ENCODE measurements at places on chromosomes 11 and 22.
A peak's percentile ranks its signal among the peaks of the same experiment; 100 is the strongest.

- peak; percentile 60 for DNase-seq
Observed at GRCh38 chr22:42294034-42294985, 23.9 kb upstream of the TCF20 start.

GRCh38 chr11:106619320-106619990 lies 398.8 kb downstream of the GUCY1A2 start:
- DNase-seq, result no peak

GRCh38 chr11:16052750-16053149 lies 303.6 kb downstream of the SOX6 start:
- no peak for DNase-seq

- no peak for DNase-seq
Observed at GRCh38 chr11:70914496-70914895, 337.9 kb downstream of the SHANK2 start.

GRCh38 chr11:3879967-3880542 lies 24.6 kb downstream of the STIM1 start:
- no peak for DNase-seq

- no peak for DNase-seq
Observed at GRCh38 chr11:65214212-65214845, 32.6 kb downstream of the CAPN1 start.

- peak; percentile 90 for DNase-seq
Observed at GRCh38 chr22:40204321-40205116, 26.8 kb downstream of the TNRC6B start.

DNA sequence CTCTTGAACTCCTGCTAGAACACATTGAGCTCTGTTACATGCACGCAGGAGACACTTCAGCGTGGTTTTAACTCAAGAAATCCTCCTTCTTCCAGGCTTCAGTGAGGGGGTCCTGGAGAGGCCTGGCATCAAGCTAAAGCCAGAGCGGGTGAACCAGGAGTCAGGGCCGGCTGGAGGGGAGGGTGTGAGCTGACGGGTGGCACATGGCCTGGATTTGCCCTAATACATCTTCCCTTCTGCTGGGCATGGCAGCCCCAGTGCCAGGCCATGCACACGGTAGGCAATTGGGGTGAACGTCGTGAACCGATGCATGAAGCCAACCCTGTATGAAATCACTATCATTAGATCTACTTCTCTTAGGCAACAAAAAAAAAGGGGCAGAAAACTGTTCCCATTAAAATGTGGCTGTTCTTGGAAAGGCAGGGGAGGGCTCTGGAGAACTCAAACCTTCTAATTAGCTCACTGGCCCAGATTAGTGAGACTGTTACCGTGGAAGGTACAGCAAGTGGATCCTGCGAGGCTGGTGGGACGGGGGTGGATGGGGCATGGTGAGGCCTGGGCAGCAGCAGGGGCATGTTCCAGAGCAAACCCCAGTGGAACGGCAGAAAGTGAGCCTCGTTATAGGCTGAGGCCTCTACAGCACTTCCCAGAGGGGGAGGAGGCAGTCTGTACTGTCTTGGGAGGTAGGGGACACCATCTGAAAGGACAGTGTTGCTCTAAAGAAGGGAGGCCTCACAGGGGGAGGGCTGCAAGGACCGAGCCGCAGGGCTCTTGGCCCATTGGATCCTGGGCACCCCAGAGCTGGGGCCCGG lies 10.6 kb downstream of the IFT27 start:
- no peak for DNase-seq

GRCh38 chr22:32700191-32700882 lies 101.2 kb upstream of the TIMP3 start:
- DNase-seq, result peak; percentile 64

DNA sequence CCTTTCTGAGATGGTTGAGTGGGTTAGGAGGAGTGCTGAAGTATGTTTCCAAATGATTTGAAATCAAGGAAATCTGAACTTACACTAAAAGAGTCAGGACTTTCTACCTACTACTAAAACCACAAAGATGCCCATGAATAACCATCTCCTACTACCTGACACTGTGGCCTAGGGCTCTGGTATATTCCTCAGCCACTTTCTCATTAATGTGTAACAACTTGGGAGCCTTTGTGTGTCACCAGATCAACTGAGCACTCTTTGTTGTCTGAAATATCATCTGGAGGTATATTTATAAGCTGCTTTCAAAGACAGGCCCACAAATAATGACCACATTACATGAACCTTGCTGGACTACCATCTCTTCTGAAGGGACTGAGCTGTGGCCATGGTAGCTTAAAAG lies 43.9 kb downstream of the RELT start:
- no peak for DNase-seq

- DNase-seq, result peak; percentile 7
Observed at GRCh38 chr11:22730319-22730718, 63.9 kb downstream of the GAS2 start.

DNA sequence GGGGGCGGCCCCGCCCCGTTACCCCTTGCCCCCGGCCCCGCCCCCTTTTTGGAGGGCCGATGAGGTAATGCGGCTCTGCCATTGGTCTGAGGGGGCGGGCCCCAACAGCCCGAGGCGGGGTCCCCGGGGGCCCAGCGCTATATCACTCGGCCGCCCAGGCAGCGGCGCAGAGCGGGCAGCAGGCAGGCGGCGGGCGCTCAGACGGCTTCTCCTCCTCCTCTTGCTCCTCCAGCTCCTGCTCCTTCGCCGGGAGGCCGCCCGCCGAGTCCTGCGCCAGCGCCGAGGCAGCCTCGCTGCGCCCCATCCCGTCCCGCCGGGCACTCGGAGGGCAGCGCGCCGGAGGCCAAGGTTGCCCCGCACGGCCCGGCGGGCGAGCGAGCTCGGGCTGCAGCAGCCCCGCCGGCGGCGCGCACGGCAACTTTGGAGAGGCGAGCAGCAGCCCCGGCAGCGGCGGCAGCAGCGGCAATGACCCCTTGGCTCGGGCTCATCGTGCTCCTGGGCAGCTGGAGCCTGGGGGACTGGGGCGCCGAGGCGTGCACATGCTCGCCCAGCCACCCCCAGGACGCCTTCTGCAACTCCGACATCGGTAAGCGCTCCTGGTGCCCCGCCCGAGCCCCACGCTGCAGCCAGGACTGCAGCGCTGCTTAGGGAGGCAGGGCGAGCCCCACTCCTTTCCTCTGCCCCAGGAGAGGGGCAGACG lies at the start of gene TIMP3:
TIMP3 (plus strand) TSS at position 169 of the 700 bp plus-strand sequence; CDS start at position 466, 297 bp downstream.
- DNase-seq, result peak; percentile 93

- peak; percentile 55 for DNase-seq
Observed at GRCh38 chr11:122900587-122901202, 18.1 kb downstream of the JHY start.

DNA sequence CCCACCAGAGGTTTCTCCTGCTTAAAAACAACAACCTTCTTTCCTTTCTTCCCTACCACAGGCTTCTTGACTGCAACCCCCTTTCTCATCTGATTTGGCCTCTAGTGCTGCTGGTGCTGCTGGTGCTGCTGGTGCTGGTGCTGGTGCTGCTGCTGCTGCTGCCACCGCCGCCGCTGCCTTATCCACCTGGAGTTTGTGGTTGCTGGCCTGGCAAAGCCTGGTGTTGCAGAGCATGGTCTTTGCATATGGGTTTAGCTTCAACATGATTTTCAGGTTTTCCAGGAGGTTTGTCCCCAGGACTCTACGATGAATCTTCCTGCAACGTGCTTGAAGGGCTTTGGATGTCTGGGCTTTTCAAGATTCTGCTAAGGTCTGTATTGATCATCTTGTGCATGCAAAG lies 49.7 kb downstream of the MRTFA start:
- DNase-seq, result no peak

GRCh38 chr11:112593440-112593839 lies 332.8 kb upstream of the PLET1 start:
- no peak for DNase-seq

DNA sequence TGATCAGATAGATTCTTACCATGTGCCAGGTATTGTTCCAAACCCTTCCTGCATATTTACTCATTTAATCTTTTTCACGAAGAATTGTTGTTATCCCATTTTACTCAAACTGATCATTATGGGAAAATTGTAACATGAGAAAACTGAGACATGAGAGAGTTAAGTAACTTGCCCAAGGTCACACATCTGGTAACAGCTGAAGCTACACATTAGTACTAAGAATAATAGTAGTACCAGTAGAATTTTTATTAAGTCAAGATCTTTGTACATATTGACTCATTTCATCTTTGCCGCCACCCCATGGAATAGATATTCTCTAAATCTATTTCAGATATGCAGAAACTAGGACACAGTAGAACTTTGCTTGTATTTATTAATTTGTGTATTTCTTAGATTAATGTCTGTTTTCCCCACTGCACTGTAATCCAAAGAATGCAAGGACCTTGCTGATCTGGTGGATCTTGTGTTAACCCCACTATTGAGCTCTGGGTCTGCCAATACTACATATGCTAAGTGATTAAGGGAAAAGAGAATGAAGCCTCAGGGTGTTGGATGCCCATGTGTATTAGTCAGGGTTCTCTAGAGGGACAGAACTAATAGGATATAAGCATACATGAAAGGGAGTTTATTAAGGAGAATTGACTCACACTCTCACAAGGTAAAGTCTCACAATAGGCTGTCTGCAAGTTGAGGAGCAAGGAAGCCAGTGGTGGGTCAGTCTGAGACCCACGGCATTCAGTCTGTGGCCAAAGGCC lies 72.8 kb downstream of the PARVA start:
- DNase-seq, result peak; percentile 82

- no peak for DNase-seq
Observed at GRCh38 chr11:86934582-86934900, 20.7 kb downstream of the FZD4 start.

DNA sequence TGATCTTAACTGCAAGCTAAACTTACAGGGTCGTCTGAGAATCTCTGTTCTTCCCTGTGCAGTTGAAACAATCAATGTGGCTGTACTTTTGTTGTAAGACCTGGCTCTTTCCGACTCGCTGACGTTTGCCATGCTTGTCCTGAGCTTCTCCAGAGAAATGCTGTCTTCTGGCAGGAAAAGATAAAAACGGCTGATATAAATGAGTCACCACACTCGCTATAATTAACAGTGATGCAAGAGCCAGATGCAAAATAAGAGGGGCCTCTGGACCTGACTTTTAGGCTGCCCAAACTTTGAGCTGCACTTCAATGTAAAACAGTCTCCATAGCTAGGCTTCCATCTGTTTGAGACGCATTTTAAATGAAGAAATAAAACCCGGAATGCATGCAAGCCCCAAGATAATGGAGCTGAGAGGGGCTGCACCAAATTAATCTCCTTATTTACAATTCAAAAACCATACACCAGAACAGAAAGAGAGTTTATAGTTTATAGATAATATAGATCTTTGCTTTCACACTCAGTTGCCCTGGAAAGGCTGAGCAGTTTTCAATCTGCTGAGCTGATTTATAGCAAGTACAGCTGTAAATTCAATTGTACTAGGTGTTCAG lies 48.5 kb downstream of the WT1 start:
- peak; percentile 35 for DNase-seq

GRCh38 chr11:58446294-58446693 lies 4.3 kb upstream of the OR5B12 start:
- DNase-seq, result no peak

DNA sequence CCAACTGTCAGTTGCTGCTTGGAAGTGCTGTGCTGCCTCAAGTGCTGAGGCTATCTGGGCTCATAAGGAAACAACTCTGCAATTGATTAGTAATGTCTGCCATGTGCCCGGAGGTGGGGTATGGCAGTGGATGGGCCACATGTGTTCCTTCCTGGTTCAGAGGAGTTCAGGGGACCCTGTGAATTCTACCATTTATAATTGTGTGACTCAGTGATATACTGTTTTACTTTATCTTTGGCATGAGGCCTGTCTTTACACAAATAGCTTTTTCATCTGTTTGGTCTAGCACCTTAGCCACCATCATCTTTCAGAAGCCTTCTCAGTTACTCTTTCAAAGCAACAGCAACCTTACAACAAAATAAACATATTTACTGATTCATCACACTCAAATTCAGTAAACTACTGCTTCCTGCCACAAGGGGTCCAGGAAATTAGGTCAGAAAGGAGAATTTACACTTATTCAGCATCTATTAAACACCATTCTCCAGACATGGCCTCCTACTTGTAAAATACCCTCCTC lies 20.9 kb downstream of the DKK3 start:
- peak; percentile 74 for DNase-seq

- DNase-seq, result no peak
Observed at GRCh38 chr11:134313821-134314607, 17.8 kb upstream of the GLB1L2 start.

DNA sequence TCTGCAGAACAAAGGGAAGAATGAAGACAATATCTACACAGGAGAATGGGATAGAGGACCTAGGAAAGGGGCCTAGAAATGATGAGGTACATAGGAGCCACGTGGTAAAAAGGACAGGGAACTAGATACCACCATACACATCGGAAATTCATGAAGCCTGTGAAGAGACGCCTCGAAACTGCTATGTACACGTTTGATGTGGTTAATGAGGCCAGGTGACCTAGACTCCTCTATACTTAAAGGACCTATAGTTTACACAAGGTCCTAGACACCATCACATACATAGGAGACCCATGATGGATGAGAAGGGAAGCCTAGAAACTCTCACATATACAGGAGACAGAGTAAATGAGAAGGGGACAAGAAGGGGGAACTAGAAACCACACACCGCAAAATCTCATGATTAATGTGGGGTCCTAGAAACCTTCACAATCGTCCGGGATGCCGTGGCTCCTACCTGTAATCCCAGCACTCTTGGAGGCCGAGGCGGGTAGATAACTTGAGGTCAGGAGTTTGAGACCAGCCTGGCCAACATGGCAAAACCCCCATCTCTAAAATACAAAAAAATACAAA lies 23.8 kb downstream of the RHBDD3 start:
- DNase-seq, result no peak

GRCh38 chr22:37122598-37123180 lies 13.2 kb upstream of the TMPRSS6 start:
- DNase-seq, result no peak

DNA sequence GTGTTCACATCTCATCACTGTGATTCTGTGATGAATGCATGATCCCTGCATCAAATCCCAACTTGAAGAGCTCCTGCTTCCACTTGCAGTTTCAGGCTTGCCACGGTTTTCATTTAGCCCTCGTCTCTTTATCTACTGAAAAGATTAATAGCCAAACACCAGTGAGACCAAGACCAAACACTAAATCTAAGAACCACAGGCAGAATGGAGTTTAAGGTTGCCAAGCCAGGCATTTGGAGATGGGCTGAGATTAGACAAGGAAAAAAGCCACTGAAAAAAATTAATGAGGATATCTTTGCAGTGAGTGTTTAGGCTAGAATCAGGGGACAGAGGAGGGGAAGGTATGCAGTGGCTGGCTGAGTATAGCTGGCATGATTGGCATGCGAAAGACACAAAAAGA lies 227.2 kb upstream of the BLID start:
- peak; percentile 43 for DNase-seq

Measured in GM23248 (cell line).